Stimulated activated CD8-positive, alpha-beta memory T cell treated with anti-CD3 and anti-CD28 coated beads, Interleukin-2, amount 100 ng/mL, for 48 hours (primary cell): ENCODE measurements at places on chromosomes 11 and 22.

GRCh38 chr11:14132312-14132711 lies 169.8 kb downstream of the SPON1 start:
- DNase-seq = no peak

DNA sequence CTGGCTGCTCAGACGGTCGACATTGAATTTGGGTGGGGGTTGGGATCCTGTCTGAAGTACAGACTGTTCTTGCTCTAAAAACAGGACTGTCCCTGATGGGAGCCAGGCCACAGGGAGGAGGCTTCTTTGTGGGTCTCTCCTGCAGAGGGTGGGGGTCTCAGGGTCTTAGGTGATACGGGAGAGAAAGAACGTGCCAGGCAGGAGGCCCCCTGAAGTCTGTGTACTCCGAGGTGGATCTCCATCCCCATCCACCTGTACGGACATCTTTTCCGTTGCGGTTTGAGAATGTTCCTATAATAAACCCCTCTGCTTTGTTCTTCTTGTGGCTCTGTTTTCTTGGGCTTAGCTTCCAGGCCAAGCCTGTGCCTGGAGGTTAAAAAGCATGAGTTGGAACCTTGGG lies 15.9 kb downstream of the PSMD13 start:
- no peak for DNase-seq

DNA sequence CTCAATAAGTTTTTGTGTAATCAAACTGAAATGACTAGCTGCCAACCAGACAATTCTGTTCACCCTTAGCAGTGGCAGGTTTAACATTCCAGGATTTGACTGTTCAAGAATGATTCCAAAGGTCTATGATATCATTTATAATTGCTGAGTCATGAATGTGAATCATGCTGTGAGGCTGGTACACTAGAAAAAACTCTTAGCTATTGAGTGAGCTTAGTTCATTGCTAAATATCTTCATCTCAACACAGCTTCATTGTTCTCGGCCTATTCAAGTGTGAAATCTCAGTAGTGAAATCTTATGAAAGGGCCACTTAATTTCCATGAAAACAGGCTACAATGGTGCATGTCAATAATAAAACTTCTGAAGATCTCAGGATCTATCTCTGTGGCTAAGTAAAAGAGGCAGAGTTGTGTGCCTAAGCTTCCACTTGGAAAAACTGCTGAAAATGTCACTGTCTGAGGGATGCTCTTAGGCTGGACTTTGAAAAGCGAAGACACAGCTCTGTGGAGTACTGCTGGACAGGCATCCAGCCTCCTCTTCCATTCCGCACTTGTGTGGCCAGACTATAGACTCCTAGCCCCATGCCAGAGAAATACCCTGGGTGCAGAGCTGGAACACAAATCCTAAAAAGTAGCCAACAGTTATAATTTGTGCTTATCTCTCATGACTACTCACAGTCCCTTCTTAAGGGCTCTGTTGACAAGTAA lies 12.8 kb downstream of the AQP11 start:
- DNase-seq = no peak

DNA sequence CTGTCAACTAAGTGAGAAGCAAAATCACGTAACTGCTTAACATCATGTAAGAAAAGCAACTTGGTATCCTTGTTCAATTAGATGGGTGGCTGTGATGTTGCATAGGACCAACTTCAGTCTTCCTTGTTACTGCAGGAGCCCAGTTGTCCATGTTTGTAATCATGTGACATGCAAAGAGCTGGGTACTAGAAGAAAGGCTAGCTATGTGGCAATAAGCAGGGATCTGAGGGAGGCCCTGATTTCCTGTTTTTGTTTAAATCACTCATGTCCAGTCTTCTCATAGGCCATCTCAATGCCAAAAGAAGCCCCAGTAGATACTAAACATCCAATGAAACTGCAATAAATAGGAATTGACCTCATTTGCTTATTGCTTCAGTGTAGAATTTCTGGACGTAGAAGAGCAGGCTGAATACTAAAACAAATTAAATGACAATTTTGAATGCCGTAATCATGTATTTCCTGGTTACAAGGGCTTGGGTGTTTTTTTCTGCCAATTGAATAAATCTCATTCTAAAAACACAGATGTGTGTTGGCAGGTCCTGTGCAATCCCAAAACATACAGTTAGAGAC lies 140.8 kb upstream of the ARHGAP20 start:
- no peak for DNase-seq

DNA sequence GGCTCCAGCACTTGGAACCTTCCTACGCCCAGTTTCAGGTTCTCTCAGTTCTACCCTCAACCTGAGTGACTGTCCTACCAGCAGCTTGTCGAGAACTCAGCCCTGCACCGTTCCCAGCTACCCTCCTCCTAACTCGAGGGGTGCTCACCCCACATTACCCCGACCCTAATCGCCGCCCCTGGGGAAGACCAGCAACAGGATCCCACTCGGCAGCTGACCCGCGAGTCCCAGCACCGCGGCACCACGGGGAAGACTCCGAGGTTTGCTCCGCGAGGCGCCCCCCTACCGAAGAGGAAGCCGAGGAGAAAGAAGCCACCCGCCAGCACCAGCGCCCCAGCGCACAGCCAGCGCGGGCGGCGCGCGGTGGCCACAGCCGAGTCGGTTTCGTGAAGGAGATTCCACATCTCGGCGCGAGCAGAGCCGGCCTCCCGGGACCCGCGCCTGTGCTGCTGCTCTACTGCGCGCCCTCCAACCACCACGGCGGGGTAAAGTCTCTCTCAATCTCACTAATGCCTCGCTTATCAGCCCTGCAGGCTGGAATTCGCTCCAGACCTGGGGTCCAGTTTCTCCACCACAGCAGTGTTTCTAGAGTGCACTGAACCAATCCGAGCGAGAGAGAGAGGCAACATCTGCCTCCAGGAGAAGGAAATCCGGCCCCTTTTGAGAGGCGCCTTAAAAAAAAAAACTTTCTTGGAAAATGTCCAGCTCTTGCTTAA lies at the start of gene FOLH1:
Gene FOLH1 (minus strand): TSS at position 597 of the 716 bp plus-strand sequence. CDS start 193 bp downstream, at position 404.
- no peak for DNase-seq

GRCh38 chr11:45930951-45931570 lies 8.6 kb downstream of the LARGE2 start:
- no peak for DNase-seq

DNA sequence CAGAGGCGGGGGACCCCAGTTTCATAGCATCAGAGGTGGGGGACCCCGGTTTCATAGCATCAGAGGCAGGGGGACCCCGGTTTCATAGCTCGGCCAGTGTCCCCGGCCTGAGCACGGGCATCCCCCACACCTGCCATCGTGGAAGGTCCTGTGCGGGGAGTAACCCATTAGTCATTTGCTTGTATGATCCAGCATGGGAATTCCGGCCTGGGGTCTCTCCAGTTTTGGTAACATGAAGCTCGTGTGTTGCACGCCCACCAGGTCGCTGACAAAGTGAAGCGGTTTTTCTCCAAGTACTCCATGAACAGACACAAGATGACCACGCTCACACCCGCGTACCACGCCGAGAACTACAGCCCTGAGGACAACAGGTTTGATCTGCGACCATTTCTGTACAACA lies 29.0 kb upstream of the KRTAP5-7 start:
- no peak for DNase-seq

- no peak for DNase-seq
These were observed 435.3 kb downstream of the SOX6 start for GRCh38 chr11:15920856-15921629.

GRCh38 chr22:50016988-50017700 lies 4.6 kb upstream of the IL17REL start:
- DNase-seq = peak; percentile 77

GRCh38 chr11:15897211-15897960 lies 459.0 kb downstream of the SOX6 start:
- no peak for DNase-seq

GRCh38 chr22:30261134-30261533 lies 5.5 kb downstream of the OSM start:
- DNase-seq = no peak

DNA sequence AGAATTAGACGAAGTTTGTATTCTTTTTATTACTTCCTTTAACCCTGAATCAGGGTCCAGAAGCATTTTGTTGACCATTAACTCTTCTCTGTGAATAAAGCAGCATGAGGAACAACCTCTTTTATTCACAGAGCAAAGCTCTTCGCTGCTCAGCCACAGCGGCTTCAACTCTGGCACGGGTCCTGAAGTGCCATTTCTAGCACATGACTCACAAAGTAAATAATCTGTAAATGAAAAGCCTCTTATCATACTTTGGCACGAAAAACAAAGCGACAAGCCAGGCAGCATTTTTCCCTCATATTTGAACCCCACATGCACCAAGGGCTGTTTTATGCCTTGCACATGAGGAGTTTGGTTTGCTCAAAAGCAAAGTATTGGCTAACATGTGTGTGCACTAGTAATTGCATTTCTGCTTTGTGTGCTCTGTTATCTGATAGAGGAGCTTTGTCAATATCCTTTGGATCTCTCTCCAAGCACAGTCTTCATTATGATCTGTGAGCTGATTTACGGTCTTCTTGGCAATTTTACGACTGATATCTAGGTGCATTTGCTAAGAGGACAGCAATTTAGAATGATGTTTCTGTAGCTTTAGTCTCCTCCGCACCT lies 33.0 kb upstream of the APOBEC3A start:
- no peak for DNase-seq

DNA sequence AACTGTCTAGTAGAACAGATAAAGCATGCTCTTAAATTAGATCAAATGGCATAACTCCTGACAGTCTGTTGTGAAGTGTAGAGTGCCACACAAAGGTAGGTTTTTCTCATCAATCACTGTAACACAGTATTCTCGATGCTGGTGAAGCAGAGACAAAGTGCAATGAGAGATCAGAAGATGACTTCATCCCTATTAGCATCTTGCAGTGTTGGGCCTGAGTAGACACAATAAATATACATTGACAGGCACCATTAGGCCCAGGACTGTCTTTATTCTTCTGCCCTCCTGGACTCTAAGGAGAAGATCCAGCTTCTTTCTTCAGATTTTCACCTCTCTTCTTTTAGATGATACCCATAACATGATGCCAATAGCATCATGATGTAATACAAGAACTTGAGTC lies 478.0 kb upstream of the TENM4 start:
- no peak for DNase-seq

GRCh38 chr11:128496249-128496648 lies 91.1 kb downstream of the ETS1 start:
- no peak for DNase-seq

- no peak for DNase-seq
These were observed 4.7 kb downstream of the SHANK2 start for GRCh38 chr11:71247551-71248250.

DNA sequence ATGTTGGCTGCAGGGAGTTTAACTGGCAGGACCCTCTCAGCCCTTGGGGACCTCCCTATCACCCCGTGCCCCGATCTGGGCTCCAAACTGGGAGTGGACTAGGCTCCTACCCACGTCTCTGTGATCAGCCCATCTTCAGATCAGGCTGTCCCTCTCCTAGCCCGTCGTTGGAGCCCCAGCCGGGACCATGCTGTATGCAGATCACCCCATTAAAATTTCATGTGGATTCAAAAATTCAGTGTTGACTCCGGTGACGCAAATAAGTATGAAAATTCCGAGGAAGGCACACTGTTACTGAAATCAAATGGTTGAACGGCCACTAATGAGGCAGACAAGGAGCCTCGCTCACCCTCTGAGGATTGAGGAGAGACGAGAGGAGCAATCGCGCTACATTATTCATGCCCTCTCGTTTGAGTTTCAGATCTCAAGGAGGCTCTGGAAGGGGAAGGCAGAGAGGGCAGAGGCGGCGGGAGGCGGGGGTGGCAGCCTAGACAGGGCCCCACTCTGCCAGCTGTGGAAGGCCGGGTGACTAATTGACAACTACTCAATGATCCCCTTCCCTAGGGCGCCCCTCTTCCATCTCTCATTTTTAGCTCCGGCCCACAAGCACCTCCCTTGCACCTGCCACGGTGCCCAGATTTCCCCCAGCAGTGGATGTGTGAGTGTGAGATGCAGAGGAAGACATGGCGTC lies 255.4 kb downstream of the MIAT start:
- DNase-seq = no peak

- no peak for DNase-seq
These were observed 51.6 kb downstream of the GRAMD1B start for GRCh38 chr11:123481640-123482039.

DNA sequence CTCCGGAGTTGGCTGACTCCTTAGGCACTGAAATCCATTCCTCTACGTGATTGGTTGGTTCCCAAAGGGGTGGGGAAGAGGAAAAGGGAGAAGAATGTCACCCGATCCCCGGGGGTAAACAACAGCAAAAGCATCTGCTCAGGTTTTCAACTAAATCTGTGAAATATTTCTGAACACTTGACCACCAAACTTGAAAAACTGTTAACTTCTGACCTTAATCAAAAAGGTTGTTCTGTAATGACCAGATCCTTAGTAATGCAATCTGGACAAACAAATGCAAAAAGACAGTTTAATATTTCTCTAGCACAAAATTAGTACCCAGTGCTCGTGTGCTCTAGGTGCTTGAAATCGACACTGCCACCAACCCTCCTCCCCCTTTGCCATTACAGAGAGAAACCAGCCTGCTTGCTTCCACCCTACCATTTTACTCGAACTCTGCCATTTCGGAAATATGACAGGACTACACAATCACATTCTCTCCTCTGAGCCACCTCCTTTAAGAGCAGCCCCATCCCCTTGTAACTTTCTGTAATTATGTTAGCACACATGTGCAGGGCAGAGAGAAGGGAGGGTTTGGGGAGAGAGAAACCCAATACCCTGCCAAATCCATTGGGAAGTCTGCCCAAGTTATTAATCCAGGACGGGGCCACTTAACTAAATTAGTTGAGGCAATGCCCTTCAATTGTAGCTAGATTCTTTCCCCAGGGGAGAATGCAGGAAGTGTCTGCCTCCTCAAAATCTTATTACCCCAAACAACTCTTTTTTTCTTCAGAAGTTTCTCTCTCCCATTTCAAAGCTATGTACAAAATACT lies 113.8 kb downstream of the RBFOX2 start:
- no peak for DNase-seq

DNA sequence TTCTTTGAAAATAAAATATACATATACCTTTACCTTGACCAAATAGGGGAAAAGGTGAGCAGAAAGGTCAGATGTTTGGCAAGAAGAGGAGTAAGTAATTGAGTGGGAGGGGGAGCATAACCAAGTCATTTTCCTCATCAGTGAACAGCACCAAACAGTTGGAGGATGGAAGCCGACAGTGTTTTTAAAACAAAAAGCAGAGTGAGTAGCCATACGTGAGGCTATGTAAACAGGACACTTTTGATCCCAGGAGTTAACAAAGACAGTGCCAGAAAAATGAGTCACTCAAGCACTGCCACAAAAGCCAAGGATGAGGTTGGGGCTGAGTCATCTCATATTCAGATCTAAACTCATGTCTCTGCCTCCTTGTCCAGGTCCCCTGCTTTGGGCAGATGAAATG lies 734.7 kb downstream of the KCNA4 start:
- no peak for DNase-seq

DNA sequence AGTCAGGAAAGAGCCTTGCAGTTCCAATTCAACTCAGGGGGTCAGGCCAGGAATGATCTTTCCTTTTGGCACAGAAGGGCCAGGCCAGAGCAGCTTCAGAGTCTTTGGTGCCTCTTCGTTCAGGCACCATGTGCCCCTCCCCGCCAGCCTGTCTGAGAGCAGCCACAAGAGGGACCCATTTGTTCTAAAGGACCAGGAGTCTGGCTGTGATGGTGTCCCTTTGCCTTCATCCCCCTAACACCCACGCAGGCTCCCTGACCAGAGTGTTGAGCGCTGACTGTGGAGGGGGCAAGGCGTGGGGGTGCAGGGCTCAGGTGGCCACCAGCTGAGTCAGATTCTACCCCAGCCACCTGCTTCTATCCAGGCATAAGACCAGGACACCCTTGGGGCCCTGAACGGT lies 156.4 kb downstream of the TTC17 start:
- DNase-seq = no peak
